ENCODE measurements at places on chromosomes 7 and 10. TPM values are rescaled to one million over a fixed set of nuclear protein-coding genes. Genes with fewer than 3 reads are reported as not detected.

The UCMA gene
- total RNA-seq, result not detected

The AOAH gene
- not detected for total RNA-seq

The FAM25A gene
- not detected for total RNA-seq

The NUDCD3 gene
- 51.2 TPM for total RNA-seq

The LIPM gene
- total RNA-seq, result not detected

The SUN3 gene
- not detected for total RNA-seq

The GGCT gene
- total RNA-seq, result 21.5 TPM

The BEND7 gene
- total RNA-seq, result 12.0 TPM

The SPDYE6 gene
- not detected for total RNA-seq

The LSM5 gene
- 36.2 TPM for total RNA-seq
